ENCODE measurements at places on chromosomes 6 and 20.
A peak's percentile ranks its signal among the peaks of the same experiment; 100 is the strongest.

DNA sequence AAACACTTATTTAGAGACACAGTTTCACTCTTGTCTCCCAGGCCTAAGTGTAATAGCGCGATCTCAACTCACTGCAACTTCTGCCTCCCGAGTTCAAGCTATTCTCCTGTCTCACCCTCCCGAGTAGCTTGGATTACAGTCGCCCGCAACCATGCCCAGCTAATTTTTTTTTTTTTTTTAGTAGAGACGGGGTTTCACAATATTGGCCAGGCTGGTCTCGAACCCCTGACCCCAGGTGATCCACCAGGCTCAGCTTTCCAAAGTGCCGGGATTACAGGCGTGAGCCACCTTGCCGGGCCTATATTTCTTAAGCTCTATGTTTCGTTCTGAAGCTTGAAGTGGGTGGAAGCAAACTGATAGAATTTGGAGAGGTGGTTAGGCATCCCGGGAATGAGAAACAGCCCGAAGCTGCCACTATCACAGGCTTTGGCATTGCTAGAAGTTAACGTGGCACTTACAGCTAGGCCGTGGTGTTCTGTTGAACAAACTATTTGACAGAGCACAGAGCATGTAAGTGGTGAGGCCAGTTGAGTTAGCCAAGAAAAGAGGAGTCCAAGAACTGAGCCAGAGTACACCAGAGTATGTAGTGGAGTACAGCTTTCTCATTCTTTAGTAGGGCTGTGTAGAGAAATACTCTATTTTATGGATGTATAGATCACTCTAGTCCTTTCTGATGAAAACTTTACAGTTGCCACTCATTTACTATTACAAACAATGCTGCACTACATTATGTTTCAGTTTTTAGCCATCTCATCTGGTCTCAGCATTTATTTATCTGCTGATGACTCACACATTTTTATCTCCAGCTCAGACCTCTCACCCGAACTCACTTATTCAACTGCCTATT lies 62.0 kb upstream of the HFE start:
- no peak for DNase-seq

DNA sequence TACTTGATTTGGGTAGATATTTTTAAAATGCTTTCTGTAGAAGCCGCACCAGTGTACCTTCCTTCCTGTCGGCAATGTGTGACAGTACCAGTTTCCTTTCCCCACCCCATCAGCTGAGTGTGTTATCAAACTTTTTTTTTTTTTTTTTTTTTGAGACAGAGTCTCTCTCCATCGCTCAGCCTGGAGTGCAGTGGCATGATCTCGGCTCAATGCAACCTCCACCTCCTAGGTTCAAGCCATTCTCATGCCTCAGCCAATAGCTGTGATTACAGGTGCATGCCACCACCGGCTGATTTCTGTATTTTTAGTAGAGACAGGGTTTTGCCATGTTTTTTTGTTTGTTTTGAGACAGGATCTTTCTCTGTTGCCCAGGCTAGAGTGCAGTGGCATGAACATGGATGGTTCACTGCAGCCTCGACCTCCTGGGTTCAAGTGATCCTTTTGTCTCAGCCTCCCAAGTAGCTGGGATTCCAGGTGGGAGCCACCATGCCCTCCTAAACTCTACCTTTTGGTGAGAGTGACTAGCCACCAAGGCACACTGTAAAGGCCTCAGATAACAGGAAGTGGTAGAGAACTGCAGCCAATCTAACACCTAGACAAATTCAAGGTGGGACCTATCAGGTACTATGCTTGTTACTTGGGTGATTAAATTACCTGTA lies 26.5 kb upstream of the ZBTB22 start:
- no peak for DNase-seq

GRCh38 chr6:123771126-123771525 lies 32.5 kb upstream of the NKAIN2 start:
- no peak for DNase-seq

DNA sequence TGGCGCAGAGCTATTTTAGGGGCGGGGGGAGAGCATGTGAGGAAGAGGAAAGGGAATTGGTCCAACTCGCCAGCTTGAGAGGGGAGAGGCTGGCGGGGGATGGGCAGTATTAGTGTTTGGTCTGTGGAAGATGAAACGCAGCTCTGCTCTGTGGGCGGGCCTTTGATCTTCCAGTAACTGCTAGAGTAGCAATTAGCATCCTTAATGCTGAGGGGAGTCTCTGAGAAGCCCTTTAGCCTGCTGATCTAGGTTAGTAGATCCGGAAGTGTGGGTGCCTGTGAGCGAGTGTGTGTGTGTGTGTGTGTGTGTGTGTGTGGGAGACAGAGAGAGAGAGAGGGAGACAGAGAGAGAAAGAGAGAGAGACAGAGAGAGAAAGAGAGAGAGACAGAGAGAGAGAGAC lies 117.2 kb upstream of the BACH2 start:
- DNase-seq = peak; percentile 71

GRCh38 chr6:153411070-153411648 lies 280.1 kb upstream of the RGS17 start:
- DNase-seq = no peak

GRCh38 chr6:169224185-169224695 lies 29.4 kb downstream of the THBS2 start:
- peak; percentile 29 for DNase-seq

- DNase-seq = no peak
Observed at GRCh38 chr6:122297010-122297409, 102.4 kb upstream of the HSF2 start.

DNA sequence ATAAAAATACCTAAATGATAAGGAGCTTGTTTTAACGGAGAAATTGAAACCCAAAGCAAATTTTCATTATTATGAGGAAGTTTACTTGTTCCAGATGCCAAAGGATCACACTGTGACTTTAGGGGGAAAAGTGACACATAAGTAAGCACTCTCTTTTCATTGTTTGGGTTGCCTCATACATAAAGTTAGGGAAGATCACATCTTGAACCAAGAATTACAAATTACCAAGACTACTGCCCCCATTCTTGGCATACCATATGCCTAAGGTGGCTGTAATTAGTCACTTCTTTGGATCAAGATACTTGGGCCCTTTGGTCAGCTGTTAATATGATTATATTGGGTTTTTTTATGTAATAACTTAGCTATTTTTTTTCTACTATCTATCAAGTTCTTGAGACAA lies 269.0 kb downstream of the COL12A1 start:
- DNase-seq = no peak

DNA sequence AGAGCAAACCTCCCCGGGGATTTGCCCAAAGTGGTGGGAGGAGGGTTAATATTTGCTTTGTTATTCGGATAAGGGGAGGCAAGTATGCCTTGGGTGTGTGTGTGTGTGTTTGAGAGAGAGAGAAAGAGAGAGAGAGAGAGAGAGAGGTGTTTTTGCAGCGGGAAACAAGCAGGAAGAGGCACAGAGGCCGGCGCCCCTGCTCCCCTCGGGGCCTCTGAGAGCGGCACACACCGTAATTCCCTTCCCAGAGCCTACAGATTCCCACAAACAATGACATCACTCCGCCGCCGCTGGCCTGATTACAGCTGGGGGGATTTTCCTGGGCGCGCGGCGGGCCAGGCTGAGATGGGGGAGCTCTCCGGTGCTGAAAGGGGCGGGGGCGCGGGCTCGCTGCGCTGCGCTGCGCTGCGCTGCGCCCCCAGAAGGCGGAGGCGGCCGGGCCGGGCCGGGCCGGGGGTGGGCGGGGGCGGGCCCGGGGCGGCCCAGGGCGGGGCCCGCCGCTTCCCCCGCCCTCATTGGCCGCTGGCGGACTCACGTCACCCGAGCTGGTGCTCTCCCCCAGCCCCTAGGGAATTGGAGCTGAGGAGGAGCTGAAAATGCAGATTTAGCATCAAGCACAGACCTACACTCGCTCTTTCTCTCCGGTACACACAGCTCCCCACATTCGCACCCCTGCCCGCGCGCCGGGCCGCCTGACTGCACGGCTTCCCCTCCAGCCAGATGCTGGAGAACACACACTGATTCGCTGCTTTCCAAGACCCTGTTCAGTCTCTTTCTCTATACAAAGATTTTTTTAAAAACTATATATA lies at the start of gene PCSK2:
PCSK2 (plus strand) TSS at position 631 of the 809 bp plus-strand sequence. CDS start 266 bp downstream, outside the sequence.
- peak; percentile 93 for DNase-seq

DNA sequence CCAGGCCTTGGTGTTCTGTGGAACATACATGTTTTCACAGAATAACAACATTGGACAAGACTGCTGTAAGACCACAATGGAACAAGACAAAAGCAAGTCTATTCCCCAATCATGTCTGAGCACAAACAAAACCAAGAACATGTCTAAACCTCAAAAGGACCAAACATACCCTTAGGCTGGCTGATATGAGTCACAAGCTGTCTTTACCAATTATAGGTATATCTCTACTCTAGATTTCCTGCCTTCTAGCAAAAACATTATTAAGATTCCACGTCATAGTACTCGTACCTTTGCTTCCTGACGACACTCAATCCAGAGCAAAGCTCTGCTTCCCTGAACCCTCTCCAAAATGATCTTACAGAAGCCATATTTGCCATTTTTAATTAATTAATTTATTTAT lies 15.4 kb upstream of the L3MBTL1 start:
- DNase-seq = no peak

GRCh38 chr20:32967961-32968457 lies 36.2 kb downstream of the SUN5 start:
- peak; percentile 20 for DNase-seq

DNA sequence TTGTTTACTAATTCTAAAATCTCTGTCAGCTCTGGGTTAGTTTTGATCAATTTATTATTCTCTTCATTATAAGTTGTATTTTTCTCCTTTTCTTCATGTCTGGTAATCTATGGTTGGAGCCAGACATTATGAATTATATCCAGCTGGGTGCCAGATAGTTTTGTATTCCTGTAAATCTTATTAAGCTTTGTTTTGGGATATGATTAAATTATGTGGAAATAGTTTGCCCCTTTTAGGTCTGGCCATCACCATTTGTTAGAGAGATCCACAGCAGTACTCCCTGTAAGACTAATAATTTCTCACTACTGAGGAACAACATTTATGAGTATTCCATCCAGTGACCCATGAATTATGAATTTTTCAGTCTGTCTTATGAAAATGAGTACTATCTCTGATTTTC lies 20.9 kb upstream of the SLC17A1 start:
- DNase-seq = no peak

- no peak for DNase-seq
Observed at GRCh38 chr20:25054995-25055629, 2.8 kb downstream of the ACSS1 start.

DNA sequence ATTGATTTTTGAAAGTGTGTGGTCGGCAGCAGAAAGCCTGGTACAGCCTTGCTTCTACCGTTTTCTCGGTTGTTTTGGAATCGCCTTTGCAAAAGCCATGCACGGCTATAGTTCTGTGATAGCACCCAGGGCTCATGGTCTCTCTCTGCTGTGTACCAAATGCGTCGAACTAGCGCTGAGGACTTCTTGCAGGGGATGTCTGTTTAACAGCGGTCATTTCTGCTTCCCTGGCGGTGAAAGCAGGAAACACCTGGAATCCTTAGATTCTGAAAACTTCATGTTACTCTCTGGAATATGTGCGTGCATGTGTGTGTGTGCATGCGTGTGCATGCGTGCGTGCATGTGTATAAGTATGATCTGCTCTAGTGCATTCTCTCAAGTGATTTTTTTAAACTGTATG lies 26.1 kb upstream of the GCNT2 start:
- no peak for DNase-seq

- no peak for DNase-seq
Observed at GRCh38 chr6:31378062-31378720, 21.2 kb upstream of the HLA-B start.

DNA sequence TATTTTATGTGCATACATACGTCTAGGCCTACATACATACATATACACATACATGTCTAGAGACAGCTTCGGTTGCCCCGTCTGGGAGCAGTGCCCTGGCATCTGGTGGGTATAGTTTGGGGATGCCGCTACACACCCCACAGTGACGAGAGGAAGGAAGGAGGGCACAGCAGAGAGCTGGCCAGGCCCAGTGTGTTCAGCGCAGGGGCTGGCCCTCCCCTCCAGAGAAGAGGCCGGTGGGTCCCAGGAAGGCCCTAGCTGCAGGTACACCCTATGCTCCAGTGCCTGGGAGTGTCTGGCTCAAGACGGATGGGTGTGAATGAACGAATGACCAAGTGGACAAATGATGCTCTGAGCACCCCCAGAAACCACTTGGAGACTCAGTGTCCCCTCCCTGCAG lies 284.6 kb downstream of the CDH4 start:
- DNase-seq = no peak

GRCh38 chr6:69027861-69028260 lies 392.8 kb downstream of the ADGRB3 start:
- DNase-seq = no peak

DNA sequence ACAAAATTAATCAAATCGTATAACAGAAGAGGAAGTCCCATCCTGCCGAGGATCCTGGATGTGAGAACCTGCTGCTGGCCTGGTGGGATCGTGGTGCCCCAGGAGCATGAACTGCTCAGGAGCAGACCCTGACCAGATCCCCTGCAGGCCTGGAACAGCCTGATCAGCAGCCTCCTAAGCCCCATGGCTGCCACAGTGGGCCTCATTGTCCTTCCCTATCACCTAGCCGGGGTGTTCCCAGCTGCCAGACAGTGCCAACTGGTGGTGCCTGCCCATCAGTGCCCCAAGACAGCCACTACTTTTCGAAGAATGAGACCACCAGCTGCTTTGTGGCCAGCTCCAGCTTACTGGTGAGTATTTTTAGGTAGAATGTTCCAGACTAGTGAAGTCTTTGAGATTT lies 19.6 kb upstream of the MAS1L start:
- no peak for DNase-seq

- DNase-seq = no peak
Observed at GRCh38 chr20:35903843-35904242, 50.5 kb downstream of the SCAND1 start.

DNA sequence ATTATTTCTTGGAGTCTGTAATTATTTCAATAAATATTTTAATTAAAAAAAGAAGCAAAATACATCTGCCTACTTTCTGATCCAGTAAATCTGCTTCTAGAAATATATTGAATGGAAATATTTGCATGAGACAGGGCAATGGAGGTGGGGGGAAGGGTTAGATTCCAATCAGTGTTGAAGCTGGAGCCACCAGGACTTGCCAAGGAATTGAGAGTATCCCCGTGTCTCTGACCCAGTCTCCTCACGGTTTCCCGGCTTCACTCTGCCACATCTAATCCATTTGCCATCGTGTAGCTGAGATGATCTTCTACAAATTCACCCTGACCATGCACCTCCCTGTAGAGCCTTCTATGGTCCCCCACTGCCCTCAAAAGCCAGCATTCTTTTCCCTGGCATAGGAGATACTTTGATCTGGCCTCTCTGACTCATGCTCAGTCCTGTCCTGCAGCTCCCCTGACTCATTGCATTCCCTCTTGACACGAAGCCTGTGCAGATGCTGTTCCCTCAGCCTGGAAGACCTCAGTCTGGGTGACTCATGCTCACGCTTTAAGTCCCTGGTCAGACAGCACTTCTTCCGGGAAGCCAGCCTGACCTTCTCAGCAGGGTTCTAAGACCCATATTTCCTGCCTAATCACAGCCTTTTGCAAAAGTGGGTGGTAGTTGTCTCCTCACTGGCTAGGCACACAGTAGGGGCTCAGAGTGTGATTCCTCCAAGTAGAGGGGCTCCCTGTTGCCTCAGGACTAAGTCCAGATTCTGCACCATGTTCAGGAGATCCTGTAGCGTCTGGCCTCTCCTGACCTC lies 23.0 kb upstream of the FKBP1A start:
- DNase-seq = no peak

Measured in ecto neural progenitor cell (in vitro differentiated cells).